ENCODE measurements at places on chromosomes 7 and 10. TPM values are rescaled to one million over a fixed set of nuclear protein-coding genes. Genes with fewer than 3 reads are reported as not detected.

DNA sequence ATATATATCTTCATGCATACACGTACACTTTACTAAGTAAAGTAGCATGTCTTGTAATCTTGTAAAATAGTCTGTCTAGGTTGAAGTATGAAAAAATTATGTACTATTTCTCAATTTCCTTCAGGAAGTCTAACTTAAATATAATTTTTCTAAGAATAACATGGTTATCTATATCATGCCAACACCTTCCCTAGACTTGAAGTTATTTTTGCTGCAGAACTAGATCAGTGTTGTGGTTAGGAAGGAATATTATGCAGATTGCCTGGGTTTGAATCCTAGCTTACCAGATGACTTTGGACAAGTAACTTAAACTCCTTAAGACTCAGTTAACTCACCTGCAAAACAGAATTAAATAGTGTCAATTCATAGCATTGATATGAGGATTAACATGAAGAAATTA is 142.2 kb upstream of the SEMA3A start:
- no peak for DNase-seq

GRCh38 chr7:80932536-80932935 is 13.7 kb upstream of the SEMA3C start:
- DNase-seq, result no peak

GRCh38 chr7:72007018-72007417 is 405.1 kb downstream of the CALN1 start:
- no peak for DNase-seq

DNA sequence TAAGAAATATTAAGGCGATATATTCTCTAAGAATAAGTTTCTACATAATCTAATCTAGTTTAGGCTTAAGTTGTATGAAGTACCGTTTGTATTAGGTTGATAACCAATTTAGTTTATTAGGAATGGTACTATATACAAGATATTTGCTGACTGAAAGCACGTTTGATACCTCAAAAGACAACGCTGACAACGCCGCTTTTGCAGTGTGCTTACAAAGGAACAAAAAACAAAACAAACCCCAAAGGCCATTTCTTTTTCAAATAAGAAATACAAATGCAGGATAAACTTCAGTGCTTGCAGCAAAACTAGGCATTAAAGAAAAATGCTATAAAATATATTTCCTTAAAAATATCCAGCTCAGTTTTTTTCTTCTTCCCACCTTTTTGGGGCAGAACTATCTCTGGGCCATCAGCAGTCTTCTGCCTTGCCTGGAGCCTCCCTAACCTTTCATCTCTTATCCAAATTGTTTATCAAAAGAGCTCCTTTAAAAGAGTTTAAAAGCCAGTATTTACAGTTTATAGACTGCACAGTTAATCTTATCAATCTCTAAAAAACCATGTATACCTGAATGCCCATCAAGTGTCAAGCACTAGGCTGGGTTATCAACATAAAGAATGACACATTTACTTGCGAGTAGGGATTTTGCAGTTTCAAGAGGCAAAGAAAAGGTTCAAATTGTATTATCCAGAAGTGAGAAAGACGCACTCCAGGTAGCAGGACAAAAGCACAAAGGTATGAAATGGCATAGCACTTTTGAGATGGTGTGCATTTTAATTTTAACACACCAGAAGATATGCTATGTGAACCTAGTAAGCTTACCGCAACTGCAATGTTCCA is 4.1 kb upstream of the KMT2E start:
- DNase-seq, result no peak

DNA sequence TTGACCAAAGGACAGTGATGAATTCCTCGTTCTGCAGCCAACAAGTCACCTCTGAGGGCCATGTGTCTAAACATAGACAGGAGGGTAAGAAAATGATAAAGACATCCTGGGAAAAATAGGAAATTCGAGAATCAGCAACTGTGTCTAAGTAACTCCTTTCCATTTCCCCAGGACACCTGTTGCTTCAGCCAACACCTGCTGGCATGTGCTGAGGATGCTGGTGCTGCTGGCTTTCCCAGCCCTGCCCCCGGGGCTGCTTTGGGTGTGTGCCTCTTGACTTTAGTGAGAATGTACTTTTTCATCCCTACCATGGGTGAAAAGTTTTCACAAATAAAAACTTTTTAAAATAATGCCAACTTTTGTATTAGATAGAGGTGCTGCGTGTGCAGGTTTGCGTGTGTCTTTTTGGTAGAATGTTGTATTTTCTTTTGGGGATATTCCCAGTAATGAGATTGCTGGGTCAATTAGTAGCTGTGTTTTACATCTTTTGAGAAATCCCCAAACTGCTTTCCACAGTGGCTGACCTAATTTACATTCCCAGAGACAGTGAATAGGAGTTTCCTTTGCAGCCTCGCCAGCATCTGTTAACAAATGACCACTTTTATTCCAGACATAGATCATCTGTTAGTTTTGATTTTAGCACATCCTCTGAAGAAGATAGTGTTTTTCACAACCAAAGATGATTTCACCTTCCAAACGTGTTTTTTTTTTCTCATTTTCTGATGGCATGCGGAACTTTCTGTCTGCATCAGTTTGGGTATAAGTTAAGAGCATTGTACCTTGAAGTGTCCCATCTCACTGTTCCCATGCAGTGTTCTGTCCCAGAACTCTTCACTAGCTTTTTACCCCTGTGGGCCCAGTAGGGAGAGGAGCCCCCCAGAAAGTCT is 104.2 kb upstream of the ACBD5 start:
- DNase-seq, result no peak

- no peak for DNase-seq
These were observed 46.2 kb downstream of the KCNMA1 start for GRCh38 chr10:77591238-77591880.

DNA sequence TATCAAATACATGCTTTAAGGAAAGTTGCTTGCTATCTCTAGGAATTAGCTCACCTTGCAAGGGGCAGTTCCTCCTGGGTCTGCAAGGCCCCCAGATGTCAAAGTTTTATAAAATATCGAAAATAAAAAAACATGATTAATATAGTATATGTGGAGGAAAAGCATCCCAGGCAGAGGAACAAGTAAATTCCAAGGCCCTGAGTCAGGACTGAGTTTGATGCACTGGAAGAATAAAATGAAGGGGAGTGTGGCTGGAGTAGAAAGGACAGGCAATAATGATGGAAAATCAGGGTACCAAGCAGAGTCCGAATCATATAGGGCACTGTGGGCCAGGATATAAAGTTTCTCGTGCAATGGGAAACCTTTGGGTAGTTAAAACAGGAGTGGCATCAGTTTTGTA is 112.4 kb upstream of the EEPD1 start:
- DNase-seq, result no peak

DNA sequence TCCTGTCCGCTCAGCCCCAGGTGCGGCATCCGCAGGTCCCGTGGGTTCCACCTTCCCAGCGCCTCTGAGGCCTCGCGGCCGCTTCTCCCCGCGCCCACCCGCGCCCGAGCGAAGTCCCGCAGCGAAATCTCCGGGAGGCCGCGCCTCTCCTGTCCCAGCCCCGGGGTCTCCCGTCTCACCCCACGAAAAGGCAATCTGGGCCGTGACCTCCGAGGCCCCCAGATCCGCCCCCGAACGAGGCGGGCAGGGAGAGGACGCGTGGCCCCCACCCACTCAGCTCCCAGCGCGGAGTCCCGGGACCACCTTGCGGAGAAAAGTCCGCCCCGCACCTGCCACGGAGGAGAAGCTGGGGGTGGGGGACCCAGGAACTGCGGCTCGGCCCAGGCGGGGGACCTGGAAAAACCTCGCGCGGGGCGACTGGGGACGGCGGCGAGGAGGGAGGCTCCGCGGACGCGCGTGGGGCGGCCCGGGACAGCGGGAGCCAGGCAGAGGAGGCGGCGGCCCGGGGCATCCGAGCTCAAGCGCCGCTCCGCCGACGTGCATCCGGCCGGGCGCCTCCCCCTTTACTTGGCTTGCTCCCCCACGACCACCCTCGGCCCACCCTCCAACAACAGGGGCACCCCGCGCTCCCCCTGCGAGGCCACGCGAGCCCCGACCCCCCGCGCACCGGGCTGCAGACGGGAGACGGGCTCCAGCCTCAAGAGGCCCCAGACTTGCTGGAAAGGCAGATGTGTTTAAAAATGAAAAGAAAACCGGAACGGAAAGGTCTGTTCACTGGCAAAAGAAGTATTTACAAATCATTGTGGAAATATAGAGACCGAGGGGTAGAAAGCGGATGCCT is 33.0 kb upstream of the RNF32 start:
- no peak for DNase-seq

GRCh38 chr7:17618652-17618974 is 320.2 kb downstream of the AHR start:
- DNase-seq, result no peak

DNA sequence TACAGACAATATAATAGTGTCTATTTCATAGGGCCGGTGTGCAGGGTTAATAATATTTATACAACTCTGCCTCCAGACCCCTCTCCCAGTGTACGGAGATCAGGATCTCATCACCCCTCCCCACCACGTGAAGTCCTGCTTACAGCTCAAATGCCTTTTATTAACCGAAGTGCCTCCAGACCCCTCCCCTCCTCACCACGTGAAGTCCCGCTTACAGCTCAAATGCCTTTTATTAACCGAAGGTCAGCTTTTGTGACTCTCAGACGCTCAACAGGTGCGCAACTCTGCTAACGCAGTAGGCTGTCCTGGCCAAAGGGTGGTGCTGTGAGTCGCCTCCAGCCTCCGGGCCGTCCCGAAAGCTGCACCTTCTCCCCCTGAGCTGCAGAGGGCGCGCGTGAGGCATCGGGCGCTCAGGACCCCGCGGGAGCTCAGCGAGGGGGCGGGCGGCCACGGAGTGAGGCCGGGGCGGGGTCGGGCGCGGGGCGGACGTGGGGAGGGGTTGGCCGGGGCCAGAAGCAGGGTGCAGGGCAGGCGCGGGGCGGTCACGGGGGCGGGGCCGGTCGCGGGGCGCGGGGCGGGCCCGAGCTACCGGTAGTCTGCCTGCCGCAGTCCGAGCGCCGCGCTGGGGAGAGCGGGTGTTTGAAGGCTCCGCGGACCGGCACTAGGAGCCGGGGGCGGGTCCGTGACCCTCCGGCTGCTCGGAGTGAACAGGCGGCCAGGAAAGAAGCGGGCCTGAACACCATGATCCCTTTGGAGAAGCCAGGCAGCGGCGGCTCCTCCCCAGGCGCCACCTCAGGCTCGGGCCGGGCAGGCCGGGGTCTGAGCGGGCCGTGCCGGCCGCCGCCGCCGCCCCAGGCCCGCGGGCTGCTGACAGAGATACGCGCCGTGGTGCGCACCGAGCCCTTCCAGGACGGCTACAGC is at the start of gene STK17A:
STK17A (plus strand) TSS at position 606 of the 921 bp plus-strand sequence; CDS start at position 742, 136 bp downstream.
- DNase-seq, result peak; percentile 87

DNA sequence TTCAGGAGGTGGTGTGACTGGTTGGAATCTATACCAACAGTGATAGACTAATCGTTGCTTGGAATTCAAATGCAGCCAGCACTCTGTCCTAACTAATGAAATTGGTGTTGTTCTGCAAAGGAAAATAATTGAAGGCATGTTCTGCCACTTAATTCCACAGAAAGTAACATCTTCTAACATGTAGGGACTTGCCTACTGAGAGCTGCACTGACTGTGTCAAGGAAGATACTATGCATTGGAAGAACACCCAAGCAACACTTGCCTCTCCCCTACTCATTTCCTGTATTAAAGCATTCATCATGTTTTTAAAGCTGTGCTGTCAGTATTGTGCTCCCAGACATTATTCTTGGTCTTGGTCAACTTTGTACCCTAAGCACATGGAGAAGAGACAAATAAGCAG is 2.7 kb upstream of the CYP3A7 start:
- DNase-seq, result no peak

The MGAM2 gene
- 0.83 TPM for polyA plus RNA-seq

The CDH23 gene
- polyA plus RNA-seq, result 1.6 TPM

The PIK3CG gene
- 2.9 TPM for polyA plus RNA-seq

The IGF2BP3 gene
- 66.6 TPM for polyA plus RNA-seq

The SERPINE1 gene
- polyA plus RNA-seq, result 1.4 TPM

Measured in right renal pelvis (tissue), 4 donors.